ENCODE measurements at places on chromosomes 6 and 20.

DNA sequence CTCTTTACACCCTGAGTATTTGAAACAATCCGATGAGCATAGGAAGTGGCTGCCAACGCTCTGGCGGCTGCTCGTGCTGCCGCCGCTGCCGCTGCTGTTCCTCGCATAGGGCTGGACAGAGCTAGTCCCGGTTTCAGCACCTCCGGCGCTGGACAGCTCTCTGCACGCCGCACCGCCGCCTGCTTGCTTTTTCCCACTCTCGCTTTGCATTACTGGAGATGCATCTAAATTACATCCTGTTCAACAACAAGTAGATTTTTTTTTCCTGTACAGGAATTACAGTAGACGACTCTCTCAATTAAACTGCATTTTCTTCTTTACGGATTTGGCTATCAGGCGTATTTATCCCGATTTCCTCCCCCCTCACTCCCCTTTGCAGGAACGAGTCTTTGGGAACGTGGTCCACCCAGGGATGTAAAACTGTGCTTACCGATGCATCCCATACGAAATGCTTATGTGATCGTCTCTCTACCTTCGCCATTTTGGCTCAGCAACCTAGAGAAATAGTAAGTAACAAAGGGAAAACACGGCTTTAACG is 563.8 kb downstream of the LMBRD1 start:
- peak; percentile 2 for DNase-seq

DNA sequence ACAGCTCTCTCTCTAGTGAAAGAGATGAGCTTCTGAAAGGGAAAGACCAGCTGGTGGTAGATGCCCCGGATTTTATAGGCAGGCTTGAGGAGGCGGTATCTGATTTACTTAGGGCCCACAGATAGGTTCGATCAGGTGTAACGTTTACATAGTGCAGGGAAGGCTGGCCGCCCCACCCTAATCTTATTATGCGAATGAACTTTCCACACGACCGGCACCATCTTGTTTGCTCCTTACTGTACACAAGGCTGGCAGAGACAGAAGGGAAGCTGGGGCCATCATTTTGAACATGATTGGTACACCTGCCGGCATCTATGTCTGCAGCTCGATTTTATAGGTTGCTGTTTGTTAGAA is 212.0 kb upstream of the JARID2 start:
- DNase-seq, result no peak

GRCh38 chr20:63273059-63273579 is 506 bp downstream of the ARFGAP1 start:
- no peak for DNase-seq

DNA sequence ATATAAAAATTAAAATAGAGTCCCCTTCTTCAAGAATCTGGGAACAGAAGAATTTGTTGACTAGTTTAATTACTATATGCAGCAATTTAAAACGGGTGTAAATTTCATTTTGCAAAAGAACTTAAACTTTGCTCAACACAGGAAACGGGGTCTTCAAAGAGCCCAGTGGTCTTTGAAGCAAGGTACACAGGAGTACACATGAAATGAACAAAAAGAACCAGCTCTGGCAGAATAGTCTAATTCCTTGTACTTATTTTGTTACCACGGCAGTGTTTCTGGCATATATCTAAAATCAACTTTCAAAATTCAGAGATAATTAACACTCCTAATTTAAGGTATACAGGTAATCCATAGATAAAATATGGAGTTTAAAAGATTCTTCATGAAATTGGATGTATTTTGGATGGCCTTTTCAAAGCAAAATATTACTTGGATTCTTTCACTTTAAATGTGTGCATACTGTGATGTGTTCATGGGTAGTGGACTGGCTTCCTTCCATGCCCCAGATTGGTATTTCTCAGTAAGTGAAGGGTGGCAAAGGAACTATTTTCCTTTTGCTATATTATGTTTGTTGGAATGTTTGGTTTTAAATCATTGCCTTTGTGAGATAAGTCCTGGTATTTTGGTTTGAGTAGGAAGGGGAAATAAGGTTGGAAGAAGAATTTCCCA is 96.8 kb upstream of the THEMIS start:
- no peak for DNase-seq

DNA sequence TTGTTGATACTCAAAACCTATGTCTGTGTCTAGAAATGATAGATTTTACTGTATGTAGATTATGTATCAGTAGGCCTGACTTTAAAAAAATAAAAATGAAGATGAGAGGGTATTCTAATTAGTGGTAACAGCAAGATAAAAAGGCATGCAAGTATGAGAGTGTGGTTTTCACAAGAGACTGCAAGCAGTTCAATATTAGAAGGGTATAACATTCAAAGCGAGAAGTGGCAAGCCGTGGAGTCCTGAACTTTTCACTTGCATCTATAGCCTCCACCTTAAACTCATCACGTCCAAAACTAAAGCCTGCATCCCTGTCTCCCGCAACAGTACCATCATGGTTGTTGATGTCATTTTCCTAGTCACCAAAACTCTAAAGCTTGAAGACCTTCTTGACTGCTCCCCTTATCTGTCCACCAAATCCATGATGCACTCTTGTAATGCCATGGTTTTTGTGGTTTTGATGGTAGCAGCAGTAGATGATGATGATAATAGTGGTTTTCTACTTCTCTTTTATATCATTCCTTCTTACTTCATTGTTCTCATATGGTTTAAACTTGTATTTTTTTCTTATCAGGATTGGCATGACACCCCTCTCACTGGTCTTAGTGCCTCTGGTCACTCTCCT is 9.2 kb upstream of the CGA start:
- no peak for DNase-seq

- no peak for DNase-seq
These were observed 52.9 kb downstream of the FBXL4 start for GRCh38 chr6:98894810-98895209.

- no peak for DNase-seq
These were observed 138.0 kb downstream of the HFE start for GRCh38 chr6:26224940-26225847.

DNA sequence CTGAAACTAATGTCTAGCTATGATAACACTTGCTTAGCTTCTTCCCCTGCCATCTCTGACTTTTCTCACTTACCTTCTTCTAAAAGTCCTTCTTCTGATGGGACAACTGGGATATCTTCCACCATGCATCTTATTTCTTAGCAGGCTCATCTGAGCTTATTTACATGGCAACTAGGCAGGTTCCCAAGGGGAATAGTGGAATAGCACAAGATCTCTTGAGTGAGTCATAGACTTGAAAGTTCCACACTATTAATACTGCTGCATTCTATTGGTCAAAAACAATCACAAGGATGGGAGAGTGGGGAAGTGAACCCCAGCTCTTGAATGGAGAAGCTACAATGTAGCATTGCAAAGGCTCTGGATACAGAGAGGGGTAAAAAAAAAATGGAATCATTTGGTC is 142.1 kb downstream of the HAO1 start:
- no peak for DNase-seq

DNA sequence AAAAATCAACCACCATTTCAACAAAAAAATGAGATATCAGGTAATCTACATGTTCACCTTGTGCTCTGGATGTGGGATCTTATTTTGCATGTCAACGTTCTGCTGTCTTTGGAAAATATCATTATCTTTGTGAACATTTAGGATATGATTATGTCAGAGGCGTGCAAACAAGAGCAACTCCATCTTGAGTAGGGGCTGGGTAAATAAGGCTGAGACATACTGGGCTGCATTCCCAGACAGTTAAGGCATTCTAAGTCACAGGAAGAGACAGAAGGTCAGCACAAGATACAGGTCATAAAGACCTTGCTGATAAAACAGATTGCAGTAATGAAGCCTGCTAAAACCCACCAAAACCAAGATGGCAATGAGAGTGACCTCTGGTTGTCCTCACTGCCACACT is 28.8 kb upstream of the ZBTB24 start:
- no peak for DNase-seq

DNA sequence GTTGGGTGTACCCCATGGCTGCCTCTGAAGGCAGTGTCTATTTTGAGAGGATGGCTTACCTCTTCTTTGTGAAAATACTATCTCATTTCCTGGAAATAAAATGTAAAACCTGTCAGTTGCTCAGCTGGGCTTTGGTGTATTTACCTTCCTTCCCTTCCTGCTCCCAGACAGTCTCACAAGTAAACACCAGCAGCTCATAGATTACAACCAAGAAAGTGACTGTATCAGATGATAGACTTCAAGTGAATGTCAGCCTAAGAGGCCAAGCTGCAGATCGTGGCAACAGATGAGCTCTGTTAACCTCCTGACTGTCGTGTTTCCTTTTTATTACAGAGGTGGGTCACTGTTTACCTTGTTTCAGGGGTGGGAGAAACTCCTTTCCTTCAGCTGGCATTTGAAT is 37.3 kb downstream of the RNF8 start:
- DNase-seq, result no peak

GRCh38 chr6:111804627-111805235 is 68.5 kb downstream of the FYN start:
- no peak for DNase-seq

- no peak for DNase-seq
These were observed 266.8 kb downstream of the CD83 start for GRCh38 chr6:14384175-14384949.

GRCh38 chr6:146194434-146194833 is 165.6 kb downstream of the GRM1 start:
- DNase-seq, result no peak

GRCh38 chr20:62370115-62370806 is 3.1 kb upstream of the LAMA5 start:
- DNase-seq, result peak; percentile 72

GRCh38 chr6:43773980-43774775 is 4.2 kb downstream of the VEGFA start:
- no peak for DNase-seq

GRCh38 chr6:130779658-130780033 is 47.6 kb upstream of the SMLR1 start:
- DNase-seq, result no peak

DNA sequence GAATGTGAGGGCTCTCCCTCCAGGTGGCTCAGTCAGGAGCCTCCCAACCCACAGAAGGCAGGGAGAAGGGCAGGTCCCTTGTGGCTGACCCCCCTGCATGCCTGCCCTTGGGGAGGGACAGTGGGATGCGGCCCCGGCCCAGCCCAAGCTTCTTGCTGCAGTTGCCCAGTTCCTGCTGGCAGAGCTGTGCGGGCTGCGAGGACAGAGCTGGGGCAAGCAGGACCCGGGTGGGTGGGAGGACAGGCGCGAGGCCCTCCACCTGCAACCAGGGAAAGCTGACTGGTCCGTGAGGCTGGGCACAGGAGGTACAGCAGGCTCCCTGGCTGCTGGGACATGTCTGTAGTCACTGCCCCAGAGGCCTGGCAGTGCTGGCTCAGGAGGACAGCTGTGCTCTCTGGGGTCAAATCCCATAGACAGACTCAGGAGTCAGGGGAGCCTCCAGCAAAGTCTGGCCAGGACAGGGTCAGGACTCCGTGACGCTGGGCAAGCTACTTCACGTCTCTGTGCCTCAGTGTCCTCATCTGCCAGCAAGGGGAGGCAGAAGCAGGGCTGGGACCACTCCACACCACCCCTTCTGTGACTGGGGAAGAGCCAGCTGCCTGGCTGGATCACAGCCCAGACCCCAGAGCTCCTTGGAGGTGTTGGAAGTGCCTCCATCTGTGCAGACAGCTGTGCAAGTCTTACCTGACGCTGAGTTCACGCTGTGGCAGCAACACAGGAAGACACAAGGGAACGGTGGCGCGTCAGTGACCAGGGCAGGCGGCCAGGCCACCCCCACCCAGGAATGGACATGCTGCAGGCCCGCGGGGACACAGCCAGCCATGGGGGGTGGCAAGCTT is 13.0 kb downstream of the UCKL1 start:
- DNase-seq, result no peak

GRCh38 chr6:127342296-127342945 is 988 bp downstream of the ECHDC1 start:
- no peak for DNase-seq

DNA sequence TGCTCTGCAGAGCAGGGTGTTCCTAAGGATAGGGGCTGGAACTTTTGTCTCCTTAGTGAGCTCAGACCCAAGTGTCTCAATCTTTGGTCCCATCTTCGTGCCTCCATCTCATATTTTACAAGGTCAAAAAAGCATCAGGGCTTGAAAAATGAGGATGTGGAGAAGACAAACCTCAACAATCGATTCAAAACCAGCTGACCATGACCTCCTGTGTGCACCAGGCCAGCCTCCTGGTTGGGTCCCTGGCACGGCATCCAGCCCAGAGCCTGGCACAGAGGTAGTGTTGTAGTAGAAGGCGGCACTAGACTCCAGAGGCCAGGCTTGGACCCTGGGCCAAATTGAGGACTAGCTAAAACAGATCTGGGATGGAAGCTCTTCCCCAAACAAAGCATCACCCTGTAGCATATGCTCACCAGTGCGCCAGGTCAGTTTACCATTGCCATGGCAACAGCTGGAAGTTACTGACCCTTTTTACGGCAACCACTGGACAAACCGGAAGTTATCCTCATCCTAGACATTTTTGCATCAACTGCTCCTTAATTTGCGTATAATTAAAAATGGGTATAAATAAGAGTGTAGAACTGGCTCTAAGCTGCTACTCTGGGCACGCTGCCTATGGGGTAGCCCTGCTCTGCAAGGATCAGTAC is 69.3 kb upstream of the BLCAP start:
- no peak for DNase-seq

DNA sequence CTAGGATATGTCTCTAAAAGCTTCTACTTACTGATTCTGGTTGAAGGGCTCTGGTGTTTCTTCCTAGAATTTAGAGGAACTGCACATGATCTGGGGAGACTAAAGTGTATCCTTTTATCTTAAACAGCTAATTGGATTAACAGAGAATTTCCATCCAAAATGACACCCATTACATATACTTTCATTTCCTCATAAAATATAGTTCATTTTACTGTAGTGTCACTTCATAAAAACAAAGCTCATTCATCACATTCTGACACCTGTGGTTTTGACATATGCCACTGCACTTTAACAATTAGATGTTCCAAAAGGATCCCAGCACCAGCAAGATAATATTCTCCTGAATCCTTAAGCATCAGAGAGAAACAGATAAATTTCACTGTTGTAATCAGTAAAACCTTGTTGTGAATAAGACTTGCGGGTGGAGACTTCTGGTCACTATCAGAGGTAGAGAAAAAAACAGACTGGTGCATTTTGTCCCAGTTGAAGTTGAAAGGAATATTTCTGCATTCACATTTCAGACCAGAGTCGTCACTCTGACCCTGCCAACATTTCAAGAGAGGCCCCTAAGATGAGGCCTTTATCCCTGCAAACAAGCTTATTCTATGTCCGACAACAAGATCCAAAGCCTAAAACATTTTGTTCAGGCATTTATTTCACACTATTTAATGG is 175.3 kb upstream of the BMP5 start:
- DNase-seq, result no peak

DNA sequence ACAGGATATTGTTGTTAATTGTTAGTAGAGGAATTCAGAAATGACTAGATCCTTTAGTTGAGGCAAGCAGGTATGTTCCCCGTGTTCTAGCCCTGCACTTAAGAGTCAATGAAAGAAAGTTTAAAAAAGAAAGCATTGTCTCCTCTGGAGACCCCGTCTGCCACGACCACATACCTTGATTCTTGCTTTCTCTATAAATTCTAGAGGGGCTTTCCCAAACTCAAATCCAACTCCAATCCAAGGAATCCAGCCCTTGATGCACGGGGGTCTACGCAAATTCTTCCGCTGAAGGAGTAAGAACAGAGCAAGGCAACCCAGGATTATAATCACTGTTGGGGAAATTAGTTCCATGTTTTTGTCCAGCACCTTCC is 401 bp downstream of the CYP39A1 start:
- DNase-seq, result no peak

All from HS-27A (cell line).